ENCODE measurements at places on chromosomes 2 and 18.
A peak's percentile ranks its signal among the peaks of the same experiment; 100 is the strongest.

DNA sequence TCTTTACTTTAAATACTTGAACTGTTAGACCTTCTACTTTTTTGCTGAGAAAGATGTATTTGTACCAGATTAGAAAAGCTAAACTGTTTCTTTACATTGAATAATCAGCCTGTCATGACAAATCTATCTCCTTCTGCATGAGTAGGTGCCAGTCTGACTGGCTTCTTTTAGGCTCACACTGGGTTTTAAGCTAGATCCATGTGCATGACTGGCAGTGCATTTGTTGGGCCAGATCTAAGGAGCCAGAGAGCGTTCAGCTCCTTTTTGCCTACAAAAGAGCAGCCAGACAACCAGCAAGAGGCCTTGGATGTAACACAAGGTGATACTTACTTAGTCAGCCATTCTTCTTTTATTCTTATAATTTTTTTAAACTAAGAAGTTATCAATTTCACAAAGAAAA, 82.0 kb upstream of the OTX1 start:
- DNase-seq: no peak

GRCh38 chr2:211033765-211034164, 477.4 kb downstream of the CPS1 start:
- peak; percentile 16 for DNase-seq

DNA sequence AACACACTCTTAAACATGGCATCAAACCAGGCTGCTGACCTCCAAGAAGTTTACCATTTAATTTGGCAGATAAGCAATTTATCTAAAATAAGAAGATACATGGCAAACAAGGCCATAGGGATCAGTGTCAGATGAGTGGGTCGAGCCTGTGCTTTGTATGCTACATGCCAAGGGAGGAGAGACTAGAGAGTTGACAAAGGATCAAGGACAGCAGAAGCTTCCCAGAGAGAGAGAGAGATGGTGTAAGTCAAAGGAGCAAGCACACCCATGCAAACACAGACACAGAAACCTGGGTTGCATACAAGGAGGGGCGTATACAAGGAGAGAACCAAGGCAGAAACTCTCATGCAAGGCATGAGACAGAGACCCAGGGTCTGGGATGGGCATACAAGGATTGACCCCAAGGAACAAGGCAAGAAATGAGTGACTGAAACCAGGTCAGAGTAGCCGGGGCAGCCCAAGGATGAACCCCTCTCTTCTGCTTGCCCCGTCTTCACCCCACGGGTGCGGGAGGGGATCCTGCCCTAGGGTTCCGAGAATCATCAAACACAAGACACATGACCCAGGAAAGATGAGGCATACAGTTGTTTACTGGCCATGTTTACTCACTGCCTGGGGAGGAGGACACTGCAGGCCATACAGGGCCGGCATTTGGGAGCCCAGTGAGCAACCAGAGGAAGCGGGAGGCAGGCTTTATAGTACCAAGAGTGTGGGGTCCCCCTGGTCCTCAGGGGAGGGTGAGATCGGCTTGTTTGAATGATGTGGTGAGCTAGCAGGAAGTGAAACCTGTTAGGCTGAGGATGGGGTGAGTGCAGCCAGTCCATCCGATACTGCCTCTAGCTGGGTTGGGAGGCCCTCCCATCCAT, 529.2 kb upstream of the ID2 start:
- no peak for DNase-seq

DNA sequence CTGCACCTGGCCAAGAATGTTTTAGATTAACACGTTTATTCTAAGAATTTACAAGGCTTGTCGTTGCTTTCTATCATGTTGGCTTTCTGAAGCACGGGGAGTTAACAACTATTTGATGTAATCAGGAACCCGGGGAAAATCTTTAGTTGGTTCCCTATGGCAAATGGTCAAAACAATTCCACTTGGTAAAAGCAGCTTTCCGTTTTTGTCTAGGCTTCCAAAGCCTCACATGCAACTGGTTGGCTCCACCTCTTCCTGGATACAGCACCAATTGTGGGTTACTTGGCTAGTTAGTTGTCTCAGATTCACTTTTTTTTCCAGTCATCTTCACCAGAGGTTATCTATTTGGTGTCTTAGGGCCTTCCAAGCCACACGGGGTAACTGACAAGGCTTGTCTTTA, 2.8 kb downstream of the COLEC12 start:
- no peak for DNase-seq

GRCh38 chr2:238863749-238864206, 15.9 kb downstream of the TWIST2 start:
- DNase-seq: no peak

- no peak for DNase-seq
Measured at GRCh38 chr2:48572816-48573215, 42.9 kb downstream of the STON1 start.

- DNase-seq: peak; percentile 74
Measured at GRCh38 chr2:67797801-67798540, 264.8 kb downstream of the C1D start.

- DNase-seq: no peak
Measured at GRCh38 chr2:77458216-77458615, 64.0 kb downstream of the LRRTM4 start.
